ENCODE measurements at places on chromosomes 1 and 21.

DNA sequence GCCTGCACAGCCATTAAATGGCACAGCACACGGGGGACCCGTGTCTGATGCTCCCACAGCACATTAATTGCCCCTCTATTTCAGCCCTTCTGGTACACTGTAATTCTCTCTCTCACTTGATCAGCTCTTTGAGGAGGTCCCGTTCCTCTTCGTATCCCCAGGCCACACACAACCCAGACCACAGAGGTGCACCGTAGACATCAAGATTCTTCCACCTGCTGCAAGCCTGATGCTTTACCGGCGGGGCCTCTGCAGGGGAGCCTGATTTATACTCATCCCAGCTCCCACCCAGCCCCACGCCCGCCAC lies 759 bp downstream of the SMYD3 start:
- DNase-seq: no peak

- DNase-seq: no peak
Measured at GRCh38 chr1:12386130-12386529, 156.3 kb downstream of the VPS13D start.

DNA sequence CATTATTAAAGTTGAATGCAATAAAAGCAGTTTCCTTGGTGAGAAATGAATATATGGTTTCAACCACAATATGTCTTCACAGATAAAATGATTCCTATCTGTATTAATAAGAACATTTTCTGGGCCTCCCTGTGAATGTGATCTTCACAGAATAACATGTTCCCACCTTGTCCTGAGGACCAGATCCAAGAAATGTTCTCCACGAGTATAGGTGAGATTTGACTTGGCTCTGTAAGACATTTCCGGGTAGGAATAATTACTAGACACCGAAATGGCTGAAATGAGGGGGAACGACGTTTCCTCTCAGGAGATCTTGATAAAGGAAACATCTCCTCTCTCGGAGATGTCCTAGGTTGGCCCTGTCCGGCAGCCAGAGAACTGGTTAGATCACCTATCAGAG lies 61.4 kb downstream of the CLIC6 start:
- DNase-seq: no peak

GRCh38 chr1:199174336-199174735 lies 535.5 kb downstream of the PTPRC start:
- DNase-seq: no peak

- no peak for DNase-seq
Measured at GRCh38 chr1:220970311-220970710, 91.1 kb downstream of the HLX start.

DNA sequence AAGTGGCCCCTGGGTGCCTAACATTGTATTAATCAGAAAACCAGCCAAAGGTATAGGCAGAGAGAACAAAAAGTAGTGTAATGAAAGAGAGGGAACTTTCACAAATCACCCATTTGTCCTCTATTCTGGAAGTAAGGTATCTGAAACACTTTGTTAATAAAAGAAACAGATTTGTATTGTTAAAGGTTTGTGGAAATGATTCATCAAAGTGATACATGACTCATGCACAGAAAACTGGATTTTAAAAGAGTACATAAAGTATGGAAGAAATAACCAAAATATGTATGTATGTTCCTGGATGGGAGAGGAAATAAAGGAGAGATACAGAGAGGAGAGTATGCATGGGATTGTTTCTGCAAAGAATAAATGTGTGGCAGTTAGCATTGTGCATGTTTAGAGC lies 126.8 kb downstream of the RGS21 start:
- DNase-seq: no peak

All from cardiac septum (tissue), 1 donor.